Retinal pigment epithelial cell (primary cell): ENCODE measurements at places on chromosomes 2 and 18.
A peak's percentile ranks its signal among the peaks of the same experiment; 100 is the strongest.

GRCh38 chr2:191629001-191629453 lies 48.9 kb upstream of the NABP1 start:
- no peak for DNase-seq

DNA sequence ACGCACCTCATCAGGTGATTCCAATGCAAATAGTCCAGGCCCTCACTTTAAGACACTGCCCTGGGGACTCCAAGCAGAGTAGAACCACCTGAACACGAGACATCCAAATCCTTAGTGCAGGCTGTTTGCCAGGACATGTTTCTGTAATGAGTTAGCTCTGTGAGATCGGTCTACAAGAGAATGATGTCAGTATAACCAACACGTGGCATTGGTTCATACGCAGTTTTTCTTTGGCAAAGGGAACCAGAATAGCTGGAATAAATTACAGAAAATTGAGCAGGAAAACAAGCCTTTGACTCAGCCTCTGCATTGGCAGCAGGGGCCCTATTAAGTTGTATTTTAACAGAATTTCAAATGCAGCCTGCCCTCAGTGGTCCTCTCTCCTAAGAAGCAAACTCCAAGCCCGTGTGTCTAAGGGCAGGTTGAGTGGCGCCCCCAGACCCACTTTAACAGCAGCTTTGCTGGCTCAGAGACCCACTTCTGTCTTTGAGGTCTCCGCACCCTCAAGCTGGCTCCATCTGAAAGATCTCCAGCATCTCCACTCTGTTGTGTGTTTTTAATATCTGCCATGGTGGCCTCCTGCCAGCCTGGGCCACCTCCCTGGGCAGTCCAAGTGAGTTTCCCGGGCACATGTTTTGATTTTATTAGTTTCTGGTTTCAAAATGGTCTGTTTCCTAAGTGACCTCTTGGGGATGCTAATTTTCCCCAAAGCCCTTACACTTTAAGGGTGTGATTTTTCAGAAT lies 61.3 kb downstream of the ALPK2 start:
- peak; percentile 99 for DNase-seq

GRCh38 chr2:207512356-207512755 lies 17.4 kb upstream of the CREB1 start:
- no peak for DNase-seq

GRCh38 chr2:96359866-96360265 lies 24.3 kb downstream of the NCAPH start:
- no peak for DNase-seq

GRCh38 chr2:140595107-140595506 lies 1535.7 kb downstream of the LRP1B start:
- DNase-seq = no peak
